ENCODE measurements at places on chromosomes 2 and 18. TPM values are rescaled to one million over a fixed set of nuclear protein-coding genes. Genes with fewer than 3 reads are reported as not detected.

GRCh38 chr18:46866523-46866922, 50.8 kb downstream of the PIAS2 start:
- DNase-seq, result no peak

DNA sequence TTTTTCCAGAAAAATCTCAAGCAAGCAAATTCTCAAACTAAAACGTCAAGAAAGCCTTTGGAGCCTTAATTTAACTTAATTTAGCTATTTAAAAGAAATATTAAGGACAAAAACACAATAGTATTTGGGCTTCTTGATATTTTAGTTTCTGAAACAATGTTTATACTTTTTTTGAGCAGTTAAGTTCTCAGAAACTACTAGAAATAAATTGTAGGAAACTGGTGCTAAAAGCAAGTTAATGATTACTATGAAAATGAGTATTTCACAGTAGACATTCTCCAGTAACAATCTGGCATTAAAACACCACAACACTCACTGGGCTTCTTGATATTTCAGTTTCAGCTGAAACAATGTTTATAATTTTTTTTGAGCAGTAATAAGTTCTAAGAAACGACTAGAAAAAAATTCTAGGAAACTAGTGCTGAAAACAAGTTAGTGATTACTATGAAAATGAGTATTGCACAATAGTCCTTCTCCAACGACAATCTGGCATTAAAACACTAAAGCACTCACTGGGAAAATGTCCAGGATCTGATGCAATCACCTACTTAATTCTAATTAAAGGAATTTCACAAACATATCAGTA, 45.1 kb downstream of the TRAK2 start:
- DNase-seq, result peak; percentile 47

DNA sequence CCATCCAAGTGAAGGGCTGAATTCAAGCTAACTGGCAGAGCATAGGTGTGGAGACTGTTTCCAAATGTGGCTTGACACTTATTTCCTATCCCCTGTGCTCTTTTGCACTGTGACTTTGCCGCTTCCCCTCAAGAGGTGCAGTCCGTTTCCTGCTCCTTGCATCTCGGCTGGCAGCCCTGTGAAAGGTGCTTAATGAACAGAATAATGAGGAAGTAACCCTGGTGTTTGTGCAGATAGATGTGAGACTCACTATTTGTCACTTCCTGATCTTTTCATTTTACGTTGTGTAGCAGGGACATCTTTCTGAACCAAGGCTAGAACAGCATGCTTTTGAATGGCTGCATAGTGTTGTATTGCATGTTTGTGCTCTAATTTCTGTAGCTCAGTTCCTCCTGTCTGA, 60.8 kb downstream of the CEP192 start:
- DNase-seq, result no peak

DNA sequence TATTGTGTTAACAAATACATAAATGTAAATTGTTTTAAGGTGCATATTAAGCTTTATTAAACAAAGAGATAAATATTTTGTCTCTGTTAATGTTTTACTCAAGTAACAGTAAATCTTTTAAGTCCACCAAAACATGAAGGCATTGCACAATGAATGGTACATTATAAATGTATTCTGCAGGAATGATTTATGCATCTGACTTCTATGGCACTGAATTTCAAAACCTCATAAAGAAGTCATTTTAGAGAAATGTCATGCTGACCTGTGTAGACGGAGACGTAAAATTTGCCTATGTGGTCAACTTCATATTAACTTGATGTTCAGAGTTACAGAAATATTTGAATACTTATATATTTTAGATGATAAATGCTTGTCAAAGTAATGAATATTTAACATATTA, 194.7 kb downstream of the BABAM2 start:
- DNase-seq, result no peak

Gene CD8B2
- not detected for total RNA-seq

Gene ANO7
- total RNA-seq, result 0.37 TPM

Gene TEKT4
- total RNA-seq, result not detected

GRCh38 chr2:151833984-151834383, 5.8 kb upstream of the ARL5A start:
- no peak for DNase-seq

GRCh38 chr2:190771726-190772125, 108.9 kb upstream of the GLS start:
- DNase-seq, result no peak

GRCh38 chr2:234074751-234075517, 24.4 kb downstream of the SPP2 start:
- DNase-seq, result no peak

DNA sequence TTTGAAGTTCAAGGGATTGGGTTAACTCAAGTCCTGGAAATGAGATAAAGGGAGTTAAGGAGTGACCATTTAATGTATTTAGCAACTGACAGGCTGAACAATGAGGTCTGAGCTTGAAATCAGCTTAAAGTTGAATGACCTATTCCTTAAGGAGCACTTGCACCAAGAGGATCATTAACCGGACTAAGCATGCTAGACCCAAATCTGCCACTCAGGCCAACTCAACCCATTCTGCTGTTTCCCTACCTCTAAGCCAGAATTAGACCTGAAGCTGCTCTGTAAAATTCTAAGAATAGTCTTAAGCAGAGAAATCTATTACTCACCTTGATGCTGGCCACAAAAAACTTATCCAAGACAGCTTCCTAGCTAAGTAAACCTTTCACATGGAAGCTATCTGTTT, 59.8 kb downstream of the SPRED2 start:
- no peak for DNase-seq

DNA sequence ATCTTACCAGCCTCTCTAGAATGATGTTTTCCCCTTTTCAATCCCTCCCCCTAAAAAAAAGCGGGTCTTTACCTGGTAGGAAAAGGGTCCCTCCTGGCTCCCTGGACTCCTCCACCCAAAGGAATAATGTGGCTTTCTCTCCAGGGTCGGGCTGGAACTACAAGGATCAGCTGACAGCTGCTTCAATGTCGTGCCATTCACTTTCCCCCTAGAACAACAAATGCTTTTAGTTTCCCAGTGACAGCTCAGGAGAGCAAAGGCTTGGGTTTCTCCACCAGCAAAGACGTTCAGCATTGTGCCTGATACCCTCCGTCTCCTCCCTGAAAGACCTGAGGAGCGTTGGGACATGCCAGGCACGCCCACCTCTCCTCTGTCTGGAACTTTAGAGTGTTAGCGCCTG, 173.8 kb upstream of the SIX3 start:
- peak; percentile 46 for DNase-seq

DNA sequence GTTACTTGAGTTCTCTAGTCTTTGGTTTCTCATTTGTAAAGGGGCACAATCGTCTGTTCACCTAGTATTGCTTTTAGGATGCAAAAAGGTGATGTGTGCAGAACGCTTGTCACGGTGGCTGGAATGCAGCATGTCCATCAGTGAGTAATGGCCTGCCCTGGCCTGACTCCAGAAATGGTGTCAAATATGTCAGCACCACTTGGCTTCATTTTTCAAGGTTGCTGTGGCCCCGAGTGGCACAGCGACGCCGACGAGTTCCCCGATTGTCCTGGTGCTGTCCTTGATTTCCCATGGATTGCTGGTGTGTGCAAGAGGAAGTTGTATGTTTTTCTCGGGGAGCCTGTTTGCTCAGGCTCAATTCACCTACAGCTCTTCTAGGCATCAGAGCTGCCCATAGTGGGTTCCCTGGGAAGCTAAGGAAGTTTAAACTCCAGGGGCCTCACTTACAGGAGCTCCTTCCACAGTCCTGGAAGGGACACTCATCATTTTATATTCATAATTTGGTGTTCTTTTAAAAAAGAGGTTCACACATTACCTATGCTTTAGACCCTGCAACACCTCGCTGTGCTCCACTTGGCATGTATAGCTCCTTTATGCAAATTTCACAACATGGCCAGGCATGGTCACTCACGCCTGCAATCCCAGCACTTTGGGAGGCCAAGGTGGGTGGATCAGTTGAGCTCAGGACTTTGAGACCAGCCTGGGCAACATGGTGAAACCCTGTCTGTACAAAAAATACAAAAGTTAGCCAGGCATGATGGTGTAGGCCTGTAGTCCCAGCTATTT, 25.6 kb upstream of the ZNF407 start:
- no peak for DNase-seq

- DNase-seq, result no peak
Observed at GRCh38 chr2:102331311-102331980, 20.1 kb downstream of the IL1RL1 start.

GRCh38 chr2:160334028-160334741, 134.1 kb upstream of the ITGB6 start:
- no peak for DNase-seq

- DNase-seq, result no peak
Observed at GRCh38 chr2:218860950-218861381, 1.4 kb downstream of the WNT6 start.

Gene AMMECR1L
- total RNA-seq, result 28.8 TPM

Gene ADD2
- 5.2 TPM for total RNA-seq

GRCh38 chr2:18643326-18644114, 54.2 kb upstream of the NT5C1B start:
- no peak for DNase-seq

- DNase-seq, result peak; percentile 12
Observed at GRCh38 chr2:150528861-150529801, 41.7 kb upstream of the RND3 start.

DNA sequence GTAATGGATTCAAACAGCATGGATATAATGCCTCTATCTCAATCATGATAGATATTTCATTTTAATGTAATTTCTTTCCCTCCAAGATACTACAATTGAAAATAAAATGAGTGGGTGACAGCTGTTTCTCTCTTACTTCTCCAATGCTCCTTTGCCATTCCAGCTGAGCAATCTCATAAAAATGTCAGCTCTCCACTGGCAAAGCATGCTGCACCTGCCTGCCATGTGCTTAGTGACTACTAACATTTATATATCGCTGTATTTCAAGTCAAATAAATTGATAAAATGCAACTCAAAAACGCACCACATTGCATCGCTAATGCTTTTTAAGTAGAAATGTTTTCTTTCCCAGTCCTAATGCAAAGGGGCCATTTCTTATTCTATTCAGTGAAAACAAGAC, 1093.9 kb downstream of the CBLN2 start:
- DNase-seq, result no peak

Data from SK-MEL-5 (cell line).